ENCODE measurements at places on chromosomes 11 and 22.
A peak's percentile ranks its signal among the peaks of the same experiment; 100 is the strongest.

- DNase-seq: no peak
Measured at GRCh38 chr11:65781962-65782815, 1.4 kb upstream of the AP5B1 start.

DNA sequence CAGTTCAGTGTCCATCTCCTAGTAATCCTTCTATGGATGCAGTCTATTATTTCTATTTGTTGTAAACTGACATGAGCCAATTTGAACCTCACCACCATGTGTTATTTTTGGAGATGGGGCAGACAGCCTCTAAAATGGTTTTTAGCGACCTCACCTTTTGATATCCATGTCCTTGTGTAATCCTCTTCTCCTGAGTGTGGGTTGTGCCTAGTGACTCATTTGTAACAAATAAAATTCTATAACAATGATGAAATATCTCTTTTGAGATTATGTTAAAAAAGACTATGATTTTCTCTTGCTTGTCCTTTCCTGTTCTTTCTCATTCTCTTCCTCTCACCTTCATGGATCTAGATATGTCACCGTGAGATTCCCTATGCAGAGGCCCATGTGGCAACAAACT lies 554.6 kb upstream of the ANO3 start:
- DNase-seq: no peak

GRCh38 chr11:111765320-111765983 lies 737 bp downstream of the PPP2R1B start:
- no peak for DNase-seq

GRCh38 chr22:24588381-24588756 lies 4.5 kb downstream of the LRRC75B start:
- DNase-seq: no peak

GRCh38 chr11:13343931-13344717 lies 66.5 kb downstream of the BMAL1 start:
- DNase-seq: peak; percentile 38

- no peak for DNase-seq
Measured at GRCh38 chr22:27844256-27844655, 42.7 kb upstream of the MN1 start.

DNA sequence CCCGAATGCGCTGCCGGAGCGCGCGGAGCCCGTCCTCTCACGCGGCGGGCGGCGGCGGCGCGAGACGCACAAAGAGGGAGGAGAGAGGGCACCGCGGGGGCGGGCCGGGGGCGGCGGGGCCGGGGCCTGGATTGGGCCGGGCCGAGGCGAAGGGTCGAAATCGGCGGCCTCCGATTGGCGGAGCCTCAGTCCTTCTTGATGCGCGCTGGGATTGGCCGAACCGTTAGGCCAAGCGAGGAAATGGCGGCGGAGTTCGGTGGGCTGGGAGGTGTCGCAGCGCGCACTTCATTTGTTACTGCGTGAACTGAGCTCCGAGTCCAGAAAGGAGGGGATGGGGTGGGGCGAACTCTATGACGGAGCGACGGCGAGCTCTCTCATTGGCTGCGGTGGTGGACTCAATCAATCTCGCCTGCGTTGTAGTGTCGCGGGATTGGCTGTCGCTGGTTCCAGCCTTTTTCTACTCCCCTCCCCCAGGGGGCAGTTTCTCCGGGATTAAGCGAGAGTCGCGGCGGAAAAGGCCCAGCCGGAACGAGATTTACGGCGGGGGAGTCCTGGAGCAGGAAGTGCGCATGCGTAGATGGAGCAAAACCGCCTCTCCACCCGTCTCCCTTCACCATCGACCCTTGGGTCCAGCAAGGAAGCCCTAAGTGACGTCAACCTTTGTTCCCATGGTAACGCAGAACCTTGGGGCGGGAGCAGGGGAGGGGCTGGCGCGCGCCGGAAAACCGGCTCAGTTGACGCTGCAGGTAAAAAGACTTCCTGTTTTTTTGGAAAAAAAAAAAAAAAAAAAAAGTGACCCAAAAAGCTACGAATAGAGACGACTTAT lies at the start of gene SF1:
Gene SF1 (minus strand): TSS at position 70 of the 826 bp plus-strand sequence. CDS start 150 bp downstream, outside the sequence.
- DNase-seq: peak; percentile 94

DNA sequence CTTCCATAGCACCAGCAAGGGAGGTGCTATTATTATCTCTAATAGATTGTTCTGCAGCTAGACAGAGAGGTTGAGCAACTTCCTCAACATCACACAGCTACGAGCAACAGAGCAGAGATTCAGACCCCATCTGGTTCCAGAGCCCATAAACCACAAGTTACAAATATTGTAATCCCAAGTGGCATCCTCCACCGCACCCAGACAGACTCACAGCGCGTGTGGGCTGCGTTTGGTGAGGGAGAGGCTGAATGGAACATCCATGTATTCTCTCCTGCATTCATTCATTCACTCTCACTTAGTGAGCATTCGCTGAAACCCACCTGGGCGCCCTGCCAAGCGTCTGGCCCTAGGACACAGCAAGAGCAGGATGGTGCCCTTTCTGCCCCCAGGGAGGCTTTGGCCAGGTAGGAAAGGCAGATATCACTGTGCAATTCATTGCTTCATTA lies 33.5 kb downstream of the LIF start:
- DNase-seq: no peak

GRCh38 chr11:131928992-131929391 lies 558.6 kb downstream of the NTM start:
- no peak for DNase-seq

DNA sequence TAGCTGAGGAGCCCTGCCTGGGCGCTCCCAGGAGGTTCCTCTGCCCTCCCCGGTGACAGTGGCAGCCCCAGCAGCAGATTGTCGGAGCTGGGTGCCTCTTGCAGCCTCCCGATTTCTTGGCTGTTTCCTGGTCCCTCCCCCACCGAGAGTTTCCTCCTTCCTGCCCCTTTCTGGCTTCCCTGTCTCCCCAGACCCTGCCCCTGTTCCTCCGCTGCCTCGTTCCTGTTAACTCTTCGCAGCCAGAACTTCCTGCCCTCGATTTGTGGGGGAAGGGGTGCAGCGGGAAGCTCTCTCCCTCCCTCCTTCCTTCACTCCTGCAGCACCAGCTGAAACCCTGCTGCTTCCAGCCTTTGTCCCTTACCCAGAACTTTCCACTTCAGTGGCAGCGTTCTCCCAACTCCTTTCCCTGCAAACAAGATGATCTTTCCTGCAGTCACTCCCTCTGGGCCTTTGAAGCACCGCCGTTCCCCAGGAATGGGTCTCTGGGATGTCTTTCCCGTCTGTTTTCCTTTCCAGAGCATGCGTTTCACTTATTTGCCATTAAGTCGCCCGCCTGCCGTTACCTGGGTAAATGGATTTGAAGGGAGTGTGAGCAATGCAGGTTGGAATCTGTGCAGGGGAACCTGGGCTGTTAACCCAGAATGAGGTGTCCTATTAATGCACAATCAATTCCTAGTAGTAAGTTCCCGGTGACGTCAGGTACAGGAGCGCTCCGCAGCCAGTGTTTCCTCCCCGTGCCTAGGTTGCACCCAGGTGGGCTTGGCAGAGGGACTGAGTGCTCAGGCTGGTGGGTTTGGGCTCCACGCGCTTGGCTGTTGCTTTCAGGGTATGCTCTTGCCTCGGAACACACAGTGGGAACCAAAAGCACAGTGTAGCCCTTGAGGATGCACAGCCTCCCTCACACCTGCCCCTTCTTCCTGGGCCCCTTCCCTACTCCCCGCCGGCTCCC lies 4.3 kb downstream of the GRK2 start:
- DNase-seq: no peak

- DNase-seq: peak; percentile 53
Measured at GRCh38 chr11:14969901-14970323, 2.2 kb downstream of the CALCA start.

DNA sequence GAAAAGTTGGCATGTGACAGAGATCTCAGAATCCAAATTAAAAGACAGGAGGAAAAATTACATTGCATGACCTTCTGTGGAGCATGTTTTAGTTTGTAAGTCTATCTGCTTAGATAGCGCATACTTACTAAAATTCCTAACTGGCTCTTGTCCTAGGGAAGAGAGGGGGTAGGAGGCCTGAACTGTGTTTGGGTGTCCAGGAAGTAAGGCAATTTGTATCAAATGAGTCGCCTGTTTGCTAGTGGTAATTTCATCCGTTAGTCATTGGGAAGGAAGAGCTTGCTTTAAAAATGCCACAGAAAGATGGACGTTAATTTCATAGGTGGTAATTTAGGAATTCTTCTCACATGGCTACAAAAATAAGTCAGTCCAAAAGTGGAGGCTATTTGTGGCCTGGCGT lies 18.5 kb downstream of the GRK3 start:
- no peak for DNase-seq

GRCh38 chr11:2097998-2098690 lies 41.0 kb downstream of the IGF2 start:
- no peak for DNase-seq

GRCh38 chr22:20660441-20661054 lies 113.4 kb upstream of the SERPIND1 start:
- no peak for DNase-seq

GRCh38 chr22:47171441-47172221 lies 409.2 kb downstream of the TBC1D22A start:
- no peak for DNase-seq

DNA sequence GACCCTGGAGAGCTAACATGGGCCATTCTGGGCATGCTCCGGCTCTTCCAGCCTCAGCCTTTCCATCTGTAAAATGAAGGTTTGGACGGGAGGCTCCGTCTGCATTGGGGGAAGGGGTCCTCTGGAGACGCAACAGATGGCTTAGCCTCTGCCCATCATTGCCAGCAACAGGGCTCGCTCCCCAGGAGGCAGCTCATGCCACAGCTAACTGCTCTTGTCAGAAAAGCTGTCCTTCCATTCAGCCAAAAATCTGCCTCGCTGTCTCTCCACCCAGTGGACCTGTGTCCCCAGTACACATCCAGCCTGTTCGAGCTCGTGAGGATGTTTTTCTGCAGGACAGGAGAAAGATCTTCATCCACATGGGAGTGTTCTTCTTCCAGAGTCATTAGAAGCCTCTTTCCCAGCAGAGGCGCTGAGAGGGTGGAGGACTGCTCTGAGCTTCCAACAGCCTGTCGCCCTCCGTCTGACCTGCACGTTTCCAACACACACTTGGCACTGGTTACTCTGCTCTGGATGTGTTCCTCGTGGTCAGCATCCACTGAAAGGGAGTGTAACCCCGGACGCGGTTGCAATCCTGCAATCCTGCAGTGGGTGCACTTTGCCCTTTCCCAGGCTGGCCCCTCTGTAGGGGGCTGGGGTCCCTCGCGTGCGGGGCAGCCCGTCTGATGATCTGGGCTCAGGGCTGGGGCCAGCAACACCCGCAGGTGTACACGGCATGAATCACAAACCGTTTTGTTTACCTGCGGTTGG lies 1340.9 kb downstream of the TBC1D22A start:
- no peak for DNase-seq

DNA sequence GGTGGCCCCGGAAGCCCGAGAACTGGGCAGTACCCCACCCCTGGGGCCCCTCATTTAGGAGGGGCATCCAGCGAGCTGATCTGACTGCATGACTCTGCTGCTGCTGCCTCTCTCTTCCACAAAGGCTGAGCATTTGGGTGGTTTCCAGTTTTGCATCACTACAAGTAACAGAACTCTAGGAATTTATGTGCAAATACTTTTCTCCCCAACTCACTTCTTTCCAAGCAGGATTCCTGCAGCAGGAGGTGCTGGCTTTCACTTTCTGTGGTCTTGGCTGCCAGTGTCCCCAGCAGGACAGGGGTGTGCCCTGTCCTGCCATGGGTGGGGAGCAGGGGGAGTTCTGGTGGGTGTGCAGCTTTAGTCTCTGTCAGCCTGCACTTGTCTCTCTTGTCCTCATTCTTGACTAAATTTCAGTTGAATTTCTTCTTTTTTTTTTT lies 21.2 kb downstream of the UPB1 start:
- DNase-seq: no peak

DNA sequence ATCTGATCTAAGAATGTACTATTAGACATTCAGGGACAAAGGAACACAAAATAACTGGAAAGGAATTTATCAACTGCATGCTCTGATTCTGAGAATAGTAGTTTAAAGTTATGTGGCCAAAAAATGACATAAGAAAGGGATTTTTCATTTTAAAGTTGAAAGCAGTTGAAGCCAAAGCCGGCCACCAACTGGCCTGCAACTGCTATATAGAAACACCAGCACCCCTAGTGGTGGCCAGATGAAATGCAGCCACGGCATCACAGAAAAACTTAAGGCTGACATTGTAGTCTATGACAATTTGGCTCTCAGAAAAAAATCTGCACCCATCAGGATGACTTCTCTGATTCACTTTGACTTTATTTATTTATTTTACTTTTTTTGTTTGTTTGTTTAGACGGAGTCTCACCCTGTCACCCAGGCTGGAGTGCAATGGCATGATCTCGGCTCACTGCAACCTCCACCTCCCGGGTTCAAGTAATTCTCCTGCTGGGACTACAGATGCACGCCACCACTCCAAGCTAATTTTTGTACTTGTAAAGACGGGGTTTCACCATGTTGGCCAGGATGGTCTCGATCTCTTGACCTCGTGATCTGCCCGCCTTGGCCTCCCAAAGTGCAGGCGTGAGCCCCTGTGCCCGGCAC lies 59.2 kb downstream of the SLC35F2 start:
- peak; percentile 28 for DNase-seq

GRCh38 chr11:61603667-61604066 lies 22.8 kb upstream of the SYT7 start:
- DNase-seq: no peak

DNA sequence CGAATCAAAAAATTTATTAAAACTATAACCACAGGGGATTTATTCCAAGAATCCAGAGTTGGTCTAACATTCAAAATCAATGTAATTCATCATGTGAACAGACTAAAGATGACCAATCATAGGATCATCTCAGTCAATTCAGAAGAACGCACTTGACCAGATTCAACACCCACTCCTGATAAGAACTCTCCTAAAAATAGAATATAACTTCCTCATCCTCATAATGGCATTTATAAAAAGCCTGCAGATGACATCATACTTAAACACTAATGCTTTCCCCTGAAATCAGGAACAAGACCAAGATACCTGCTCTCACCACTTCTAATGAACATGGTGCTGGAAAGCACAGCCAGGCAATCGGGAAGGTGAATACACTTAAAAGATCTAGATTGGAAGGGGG lies 10.5 kb upstream of the MUC2 start:
- DNase-seq: no peak

- no peak for DNase-seq
Measured at GRCh38 chr11:73154178-73154577, 12.1 kb upstream of the FCHSD2 start.

DNA sequence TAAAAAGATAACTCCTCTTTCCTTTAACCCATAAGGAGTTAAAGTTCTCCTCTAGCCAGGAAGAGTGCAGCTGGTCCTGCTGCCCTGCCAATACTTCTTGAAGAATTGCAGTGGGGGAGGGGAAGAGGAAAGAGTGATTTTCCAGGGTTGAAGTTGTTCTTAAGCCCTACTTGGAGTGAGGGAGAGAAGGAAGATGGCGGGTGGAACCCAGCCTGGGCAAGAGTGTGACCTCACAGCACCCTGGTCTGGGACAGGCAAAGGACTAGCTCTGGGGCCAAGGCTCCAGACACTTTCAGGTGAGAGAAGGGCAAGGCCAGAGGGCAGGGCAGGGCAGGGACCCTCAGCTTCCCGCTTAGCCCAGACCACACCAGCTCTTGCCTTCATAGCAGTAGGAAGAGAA lies 6.6 kb downstream of the TNKS1BP1 start:
- DNase-seq: no peak

- DNase-seq: no peak
Measured at GRCh38 chr22:43854786-43855271, 7.5 kb downstream of the SULT4A1 start.
